Esophagus muscularis mucosa (tissue), 4 donors: ENCODE measurements at places on chromosomes 3 and 15. TPM values are rescaled to one million over a fixed set of nuclear protein-coding genes. Genes with fewer than 3 reads are reported as not detected.
A peak's percentile ranks its signal among the peaks of the same experiment; 100 is the strongest.

EPB42 gene
- total RNA-seq = not detected

LIPC gene
- total RNA-seq = 0.42 TPM

SIDT1 gene
- total RNA-seq = 1.2 TPM

LRTM1 gene
- not detected for total RNA-seq

GPR156 gene
- total RNA-seq = 0.42 TPM

KLHL24 gene
- 166 TPM for total RNA-seq

LTF gene
- total RNA-seq = 0.45 TPM

CHDH gene
- total RNA-seq = 0.42 TPM

STXBP5L gene
- 0.99 TPM for total RNA-seq

DUSP7 gene
- 23.5 TPM for total RNA-seq

TM4SF1 gene
- 75.4 TPM for total RNA-seq

ITGA11 gene
- 3.3 TPM for total RNA-seq

MED12L gene
- 0.40 TPM for total RNA-seq

GHSR gene
- total RNA-seq = not detected

RARRES1 gene
- total RNA-seq = 6.6 TPM

BSN gene
- 0.58 TPM for total RNA-seq

WDR93 gene
- total RNA-seq = not detected

DNAH12 gene
- 0.39 TPM for total RNA-seq

OXNAD1 gene
- 12.3 TPM for total RNA-seq

DNA sequence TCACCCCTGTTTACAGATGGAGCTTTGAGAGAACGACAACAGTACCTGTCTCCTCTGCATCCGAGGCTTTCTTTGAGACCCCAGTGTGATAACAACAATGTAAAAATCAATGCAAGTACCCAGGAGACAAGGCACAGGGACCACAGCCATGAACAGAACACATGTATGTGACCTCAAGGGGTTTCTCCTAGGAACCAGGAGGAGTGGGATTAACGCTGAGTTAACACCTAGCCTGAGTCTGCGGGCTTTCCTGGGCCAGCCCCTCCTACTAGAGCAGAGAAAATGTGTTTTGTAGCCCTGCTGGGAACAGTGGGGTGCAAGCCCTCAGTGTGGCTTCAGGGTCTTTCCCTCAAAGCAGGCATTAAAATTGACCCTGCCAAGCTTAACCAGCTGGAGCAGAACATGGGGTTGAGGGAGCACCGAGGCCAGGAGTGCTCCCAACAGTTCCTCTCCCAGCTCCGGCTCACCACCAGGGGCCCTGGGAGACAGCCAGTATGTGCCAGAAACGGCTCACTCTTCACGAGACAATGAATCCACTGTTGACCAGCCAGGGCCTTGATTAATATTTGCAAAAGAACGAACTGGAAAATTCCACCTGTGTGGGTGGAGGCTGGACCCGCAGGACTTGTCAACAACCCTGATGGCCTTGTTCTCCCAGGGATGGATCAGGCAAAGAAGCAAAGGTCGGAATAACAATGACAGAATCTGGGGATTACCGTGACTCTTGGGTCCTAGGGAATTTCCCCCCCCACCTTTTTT, 3.6 kb downstream of the CHDH start:
- DNase-seq = no peak

- no peak for DNase-seq
Observed at GRCh38 chr15:90989040-90989768, 5.1 kb downstream of the PRC1 start.

- DNase-seq = no peak
Observed at GRCh38 chr15:85600001-85600400, 194.7 kb downstream of the KLHL25 start.

- DNase-seq = no peak
Observed at GRCh38 chr15:68783226-68784058, 37.3 kb downstream of the ANP32A start.

GRCh38 chr3:46868948-46869347, 5.7 kb upstream of the MYL3 start:
- DNase-seq = no peak

- DNase-seq = no peak
Observed at GRCh38 chr3:146532406-146532805, 12.0 kb downstream of the PLSCR1 start.

DNA sequence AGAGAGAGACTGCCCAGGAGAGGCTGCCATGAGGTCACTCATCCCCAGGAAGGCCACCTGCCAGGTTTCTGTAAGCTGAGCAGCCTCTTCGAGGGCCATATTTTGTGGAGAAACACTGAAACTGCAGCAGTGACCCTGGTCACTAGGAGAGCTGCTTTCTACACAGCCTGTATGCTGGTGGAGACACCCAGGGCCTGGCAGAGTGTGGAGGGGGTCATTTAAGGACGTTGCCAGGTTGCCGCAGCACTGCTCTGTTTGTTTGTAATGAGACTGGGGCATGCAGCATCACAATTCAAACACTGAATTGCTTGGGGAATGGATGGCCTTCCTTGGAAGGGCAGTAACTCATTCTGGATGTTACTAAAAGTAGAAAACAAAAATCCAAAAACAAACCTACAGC, 104.9 kb upstream of the TRIM42 start:
- no peak for DNase-seq

DNA sequence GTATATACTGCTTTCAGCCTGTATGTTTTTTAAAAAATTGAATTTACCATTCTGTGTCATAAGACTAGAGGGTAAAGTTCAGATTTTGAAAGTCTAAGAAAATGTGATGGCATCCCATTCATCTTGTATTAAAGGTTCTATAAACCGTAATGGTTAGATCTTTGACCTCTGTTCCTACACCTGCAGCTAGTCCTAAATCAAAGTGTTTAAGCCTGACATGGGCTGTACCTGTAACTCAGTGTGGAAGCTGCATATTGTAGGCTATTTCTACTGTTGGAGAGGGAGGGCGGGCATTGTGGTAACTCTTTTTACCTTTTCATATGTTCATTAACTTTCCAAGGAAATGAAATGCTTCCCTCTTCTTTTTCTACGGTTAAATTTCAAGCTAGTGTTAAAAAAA, 53.9 kb downstream of the ARHGEF26 start:
- no peak for DNase-seq

DNA sequence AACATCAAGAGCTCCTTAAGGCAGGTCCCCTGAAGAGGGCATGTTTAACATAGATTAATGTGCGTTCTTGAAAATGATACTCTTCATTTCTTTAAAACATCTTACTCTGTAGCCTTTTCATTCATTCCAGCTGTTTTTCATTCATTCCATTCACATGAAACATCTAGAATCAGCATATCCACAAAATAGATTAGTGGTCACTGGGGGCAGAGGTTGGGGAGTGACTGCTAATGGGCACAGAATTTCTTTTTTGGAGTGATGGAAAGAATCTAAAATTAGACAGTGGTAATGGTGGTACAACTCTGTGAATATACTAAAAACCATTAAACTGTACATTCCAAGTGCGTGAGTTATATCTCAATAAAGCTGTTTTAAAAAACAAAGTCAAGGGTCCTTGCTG, 15.4 kb upstream of the CXCR6 start:
- DNase-seq = no peak

DNA sequence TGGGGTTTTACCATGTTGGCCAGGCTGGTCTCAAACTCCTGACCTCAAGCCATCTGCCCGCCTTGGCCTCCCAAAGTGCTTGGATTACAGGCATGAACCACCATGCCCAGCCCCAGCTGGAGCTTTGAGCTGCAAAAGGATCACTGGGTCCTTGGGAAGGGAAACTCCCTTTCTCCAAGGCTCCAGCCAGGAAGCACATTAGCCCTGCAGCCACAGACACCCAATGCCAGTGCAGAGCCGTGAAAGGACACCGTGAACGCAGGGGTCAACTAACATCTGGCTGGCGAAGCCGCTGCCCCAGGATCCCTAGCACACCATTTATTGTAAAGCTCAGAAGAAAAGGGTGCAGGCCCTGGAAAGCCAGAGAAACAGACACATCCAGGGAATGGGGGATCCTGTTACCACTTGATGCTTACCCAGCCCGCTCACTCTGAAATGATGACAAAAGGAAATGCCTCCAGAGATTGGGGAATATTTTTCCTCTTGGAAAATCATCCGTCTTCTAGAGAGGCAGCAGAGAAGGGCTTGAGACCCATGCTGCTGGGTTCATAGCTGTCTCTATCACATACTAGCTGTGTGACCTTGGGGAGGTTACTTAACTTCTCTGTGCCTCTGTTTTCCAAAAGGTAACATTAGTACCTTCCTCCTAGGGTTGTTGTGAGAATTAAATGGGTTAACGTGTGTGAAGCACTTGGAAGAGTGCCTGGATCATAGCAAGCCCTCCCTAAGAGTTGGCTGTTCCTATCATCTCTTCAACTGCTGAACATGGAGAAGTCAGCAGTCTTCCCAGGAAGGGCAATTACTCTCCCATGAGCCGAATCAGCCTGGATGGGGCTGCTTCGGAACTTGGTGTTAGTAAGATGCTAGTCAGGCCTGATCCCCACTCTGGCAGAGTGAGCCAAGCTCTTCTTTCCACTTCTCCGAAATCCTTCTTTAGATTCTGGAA, 40.8 kb downstream of the LMCD1 start:
- no peak for DNase-seq

DNA sequence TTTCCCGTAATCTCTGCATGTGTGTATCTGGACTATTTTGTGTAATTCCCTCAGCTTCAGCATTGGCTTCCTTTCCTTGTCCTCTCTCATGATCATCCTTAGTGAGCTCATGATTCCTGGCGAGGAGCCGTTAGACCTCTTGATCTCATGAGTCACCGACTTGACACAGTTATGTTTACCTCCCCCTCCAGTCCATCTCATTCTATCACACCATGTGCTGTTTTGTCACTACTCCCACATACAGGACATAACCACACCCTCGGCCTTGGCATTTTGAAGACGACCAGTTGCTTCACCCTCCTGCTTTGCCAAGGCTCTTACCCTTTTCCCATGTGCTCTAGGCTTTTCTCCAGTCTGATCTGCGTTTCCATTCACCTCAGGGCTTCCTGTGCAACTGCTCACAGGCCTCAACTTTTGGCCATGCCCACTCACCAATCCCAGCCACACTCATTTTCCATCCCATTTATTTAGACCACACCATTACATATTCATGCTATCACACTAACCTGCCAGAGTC, 41.5 kb downstream of the CP start:
- DNase-seq = peak; percentile 97

DNA sequence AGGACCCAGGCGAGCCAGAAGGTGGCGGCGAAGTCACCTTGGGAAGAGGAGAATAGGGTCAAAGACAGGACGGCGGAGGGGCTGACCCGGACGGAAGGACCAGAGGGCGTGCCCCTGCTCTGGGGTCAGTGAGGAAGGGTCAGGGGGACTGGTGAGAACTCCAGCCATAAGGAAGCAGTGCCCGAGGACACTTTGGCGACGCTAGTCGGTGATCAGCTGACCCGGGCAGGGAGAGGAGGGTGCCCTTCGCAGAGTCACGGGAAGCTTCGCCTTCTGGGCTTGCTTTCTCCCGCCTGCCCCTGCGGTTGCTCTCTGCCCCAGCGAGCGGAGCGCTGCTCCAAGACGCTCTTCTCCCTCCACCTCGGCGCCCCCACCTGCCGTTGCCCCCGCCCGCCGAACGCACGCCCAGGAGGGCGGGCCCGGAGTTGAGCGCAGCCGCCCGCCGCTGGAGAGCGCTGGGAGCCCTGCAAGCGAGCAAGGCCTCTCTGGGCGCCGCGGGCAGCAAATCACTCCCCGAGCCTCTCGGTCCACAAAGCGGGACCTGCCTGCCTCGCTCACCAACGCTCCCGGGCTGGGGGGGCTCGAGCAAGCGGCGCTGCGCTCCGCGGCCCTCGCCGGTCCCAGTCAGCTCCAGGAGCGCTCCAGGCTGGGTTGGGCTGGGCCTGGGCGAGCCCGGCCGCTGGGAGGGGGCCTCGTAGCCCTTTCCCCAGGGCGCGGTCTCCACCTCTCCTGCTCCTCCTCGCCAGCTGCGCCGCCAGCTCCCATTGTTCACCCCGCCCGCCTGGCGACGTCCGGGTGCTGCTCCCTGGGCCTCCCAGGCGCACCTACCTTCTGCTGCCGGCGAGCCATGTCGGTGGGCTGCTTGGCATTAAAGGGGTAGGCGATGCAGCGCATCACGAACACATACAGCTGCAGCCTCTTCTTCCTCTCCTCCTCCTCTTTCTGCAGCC, 1.2 kb downstream of the CADPS start:
- no peak for DNase-seq

- DNase-seq = no peak
Observed at GRCh38 chr3:10370429-10370828, 49.5 kb upstream of the SEC13 start.

DNA sequence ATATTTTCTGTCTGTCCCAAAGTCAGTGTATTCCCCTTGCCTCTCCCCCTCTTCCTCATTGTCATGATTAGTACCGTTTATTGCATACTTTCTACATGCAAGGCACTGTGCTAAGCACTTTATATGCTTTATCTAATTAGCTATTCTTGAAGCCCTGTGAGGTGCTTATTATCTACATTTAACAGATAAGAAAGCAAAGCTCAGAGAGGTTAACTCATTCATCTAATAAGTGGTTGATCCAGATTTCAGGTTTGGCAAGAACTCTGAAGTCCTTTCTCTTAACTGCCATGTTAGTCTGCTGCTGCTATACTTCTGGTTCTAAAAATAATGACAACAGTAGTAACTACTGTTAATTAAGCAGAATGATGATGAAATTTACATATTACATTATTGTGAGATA, 13.5 kb downstream of the IQGAP1 start:
- DNase-seq = no peak

- no peak for DNase-seq
Observed at GRCh38 chr3:152428577-152428976, 159.8 kb downstream of the MBNL1 start.

DNA sequence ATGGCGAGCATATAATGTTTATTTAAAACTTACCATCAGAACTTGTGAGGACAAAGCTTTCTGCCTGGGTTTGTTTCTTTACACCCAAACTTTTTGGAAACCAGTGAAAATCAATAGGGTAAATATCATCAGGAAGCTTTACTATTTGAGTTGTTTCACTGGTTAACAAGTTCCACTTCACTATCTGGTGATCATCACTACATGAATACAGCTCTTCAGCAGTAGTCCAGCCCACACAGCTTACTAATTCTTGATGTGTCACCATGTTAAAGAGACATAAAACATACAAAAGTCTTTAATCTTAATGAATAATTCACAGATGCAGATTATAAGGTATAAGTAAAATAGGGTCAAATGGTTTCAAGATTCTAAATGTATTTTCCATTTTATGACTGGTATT, 17.6 kb downstream of the IFT80 start:
- DNase-seq = no peak

DNA sequence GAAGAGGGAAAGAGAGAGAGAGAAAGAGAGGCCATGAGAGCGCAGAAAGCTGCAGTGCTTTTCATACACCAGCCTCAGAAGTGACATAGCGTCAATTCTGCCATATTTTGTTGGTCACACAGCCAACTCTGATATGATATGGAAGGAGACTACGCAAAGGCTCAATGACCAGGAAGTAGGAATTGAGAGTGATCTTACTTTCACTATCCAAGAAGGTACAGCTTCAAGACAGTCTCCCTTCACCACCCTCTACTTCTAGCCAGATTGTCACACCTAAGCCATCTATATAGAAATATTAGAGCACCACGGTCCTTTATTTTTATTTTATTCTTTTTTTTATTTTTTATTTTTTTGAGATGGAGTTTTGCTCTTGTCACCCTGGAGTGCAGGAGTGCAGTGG, 21.1 kb downstream of the PARP15 start:
- DNase-seq = no peak

GRCh38 chr3:155233213-155233612, 60.3 kb downstream of the STRIT1 start:
- DNase-seq = no peak
